Activated naive CD8-positive, alpha-beta T cell treated with anti-CD3 and anti-CD28 coated beads, Interleukin-2, amount 50 U/mL, for 24 hours (primary cell): ENCODE measurements at places on chromosomes 3 and 15.
A peak's percentile ranks its signal among the peaks of the same experiment; 100 is the strongest.

DNA sequence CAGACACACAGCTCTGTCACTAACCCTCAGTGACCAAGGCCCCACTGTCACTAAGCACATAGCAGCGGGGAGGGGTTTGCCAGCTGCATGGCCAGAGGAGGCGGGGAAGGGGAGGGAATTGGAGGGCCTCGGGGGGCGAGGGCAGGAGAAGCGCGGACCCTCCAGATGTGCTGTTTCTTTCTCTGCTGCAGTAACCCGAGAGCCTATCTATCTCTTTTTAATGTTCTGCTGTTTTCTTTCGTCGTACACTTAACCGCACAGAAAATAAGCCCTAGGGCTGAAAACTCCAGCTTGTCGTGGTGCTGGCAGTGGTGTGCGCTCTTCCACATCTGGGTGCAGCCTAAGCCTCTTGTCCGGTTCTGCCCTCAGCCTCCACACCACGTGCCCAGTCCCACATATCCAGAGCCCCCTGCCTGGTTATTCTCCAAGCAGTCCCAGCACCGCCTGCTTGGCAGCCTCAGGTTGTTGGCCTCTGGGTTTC is 51.1 kb downstream of the BDH1 start:
- DNase-seq: no peak

GRCh38 chr15:101191242-101191641 is 60.6 kb downstream of the CHSY1 start:
- DNase-seq: no peak

GRCh38 chr3:142040941-142041491 is 108.3 kb downstream of the TFDP2 start:
- no peak for DNase-seq

GRCh38 chr15:94252906-94253491 is 21.6 kb downstream of the MCTP2 start:
- no peak for DNase-seq

GRCh38 chr15:74438721-74439316 is 5.1 kb upstream of the SEMA7A start:
- DNase-seq: peak; percentile 81

GRCh38 chr3:42605546-42606173 is 5.2 kb downstream of the NKTR start:
- DNase-seq: no peak
